Erythroblast (primary cell): ENCODE measurements at places on chromosomes 1 and 21.

DNA sequence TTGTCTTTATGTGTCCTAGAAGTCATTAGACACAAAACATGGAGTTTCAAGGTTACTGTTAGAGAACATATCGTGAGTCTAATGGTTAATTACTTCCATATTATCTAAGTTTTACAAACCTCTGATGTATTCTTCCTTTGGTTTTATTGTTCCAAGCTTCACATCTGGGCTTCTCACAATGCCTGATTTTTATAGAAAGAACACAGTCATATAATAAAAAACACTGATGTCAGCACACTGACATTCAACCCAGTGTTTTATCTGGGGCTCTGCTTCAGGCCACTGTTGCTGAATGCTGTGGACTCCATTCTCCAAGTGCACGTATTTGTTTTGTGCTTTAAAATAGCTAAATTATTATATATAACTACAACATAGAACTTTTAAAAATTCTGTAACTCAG lies 232.9 kb downstream of the SMYD3 start:
- no peak for DNase-seq

DNA sequence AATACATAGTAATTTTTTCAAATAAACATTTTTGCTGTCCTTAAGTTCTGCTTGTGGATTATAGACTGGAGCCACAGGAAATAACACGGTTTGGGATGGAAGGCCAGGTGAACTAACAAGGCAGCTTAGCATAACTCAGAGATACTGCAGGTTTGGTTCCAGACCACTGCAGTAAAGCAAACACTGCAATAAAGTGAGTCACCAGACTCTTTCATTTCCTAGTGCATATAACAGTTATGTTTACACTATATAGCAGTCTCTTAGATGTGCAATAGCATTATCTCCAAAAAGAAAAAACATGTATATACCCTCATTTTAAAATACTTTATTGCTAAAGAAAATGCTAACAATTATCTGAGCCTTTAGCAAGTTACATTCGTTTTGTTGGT lies 22.0 kb downstream of the LRRC42 start:
- DNase-seq = no peak

DNA sequence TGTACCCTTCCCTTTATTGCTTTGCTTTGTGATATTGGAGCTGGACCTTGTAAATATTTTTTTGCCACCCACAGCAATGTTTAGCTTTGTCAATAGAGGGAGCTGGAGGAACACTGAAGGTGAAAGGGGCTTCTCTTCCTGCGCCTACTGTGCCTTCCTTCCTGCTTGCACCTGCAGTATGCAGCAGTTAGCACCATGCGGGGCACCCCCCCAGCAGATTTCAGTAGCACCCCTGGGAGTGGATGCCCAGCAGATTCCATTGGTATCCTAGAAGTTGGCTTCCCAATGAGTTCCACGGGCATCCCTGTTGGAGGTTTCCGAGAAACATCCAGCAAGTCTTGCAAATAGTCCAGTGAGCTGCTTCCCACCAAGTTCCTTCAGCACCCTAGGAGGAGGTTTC lies 25.6 kb downstream of the S100A10 start:
- peak; percentile 80 for DNase-seq

DNA sequence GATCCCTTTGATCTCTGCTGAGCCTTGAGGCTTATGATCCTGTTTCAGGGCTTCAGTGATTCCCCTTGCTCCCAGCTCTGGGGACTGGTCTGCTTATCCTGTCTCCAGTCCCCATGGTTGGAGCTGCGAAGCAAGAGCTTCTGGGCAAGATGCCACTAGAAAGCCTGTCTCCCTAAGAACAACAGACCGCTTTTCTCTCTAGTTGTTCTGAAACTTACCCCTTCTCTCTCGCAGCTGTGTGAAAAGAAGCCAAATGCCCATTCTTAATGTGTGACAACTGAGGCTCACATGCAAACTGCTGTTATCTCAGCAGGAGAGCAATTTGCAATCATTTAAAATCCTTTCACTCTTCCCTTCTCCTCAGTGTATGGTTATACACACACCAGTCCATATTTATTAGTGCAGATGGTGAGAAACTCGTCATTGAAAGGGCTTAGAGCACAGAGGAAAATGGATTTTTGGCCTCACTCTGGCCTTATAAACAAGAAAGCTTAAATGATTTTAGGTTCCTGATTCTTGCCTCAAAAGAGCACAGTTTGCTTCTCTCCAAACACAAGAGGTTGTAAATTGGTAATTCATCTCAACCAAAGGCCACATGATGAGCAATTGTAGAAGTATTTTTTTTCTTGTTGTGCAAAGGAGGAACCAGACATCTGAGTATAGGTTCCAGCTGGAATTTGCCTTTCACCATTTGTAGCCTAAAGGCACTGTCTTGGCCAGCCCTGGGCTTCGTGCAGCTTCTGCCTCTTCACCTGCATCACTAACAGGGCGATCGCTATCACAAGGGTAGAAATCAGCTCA lies 179.2 kb upstream of the LMO4 start:
- peak; percentile 3 for DNase-seq

DNA sequence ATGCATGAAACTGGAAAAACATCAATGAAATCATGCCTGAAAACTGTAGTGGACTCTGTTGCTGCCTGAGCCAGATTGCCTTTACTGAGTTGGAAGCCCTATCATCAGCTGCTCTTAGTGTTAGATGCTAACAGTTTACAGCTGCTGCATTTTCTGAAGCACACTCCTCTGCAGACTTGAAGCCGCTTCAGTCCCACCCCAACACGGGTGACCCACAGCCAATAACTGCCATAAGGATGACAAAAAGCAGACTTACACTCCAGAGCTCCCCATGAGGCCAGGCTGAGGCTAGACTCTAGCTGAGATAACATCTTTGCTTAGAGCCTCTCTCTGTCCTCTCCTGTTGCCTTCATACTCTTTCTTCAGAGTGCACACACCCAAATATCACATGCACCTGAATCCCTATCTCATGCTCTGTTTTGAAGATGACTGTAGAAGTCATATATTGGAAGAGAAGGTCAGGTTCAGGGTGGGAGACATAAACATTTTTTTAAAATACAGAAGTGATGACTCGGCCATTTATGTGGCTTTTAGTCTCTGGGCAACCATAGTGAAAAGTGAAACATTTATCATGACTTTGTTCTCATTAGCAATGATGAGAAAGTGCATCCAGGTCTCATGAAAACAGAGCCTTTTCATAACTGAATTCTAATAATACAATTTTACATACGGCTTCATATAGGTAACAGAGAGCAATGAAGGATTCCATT lies 161.0 kb downstream of the KCNK2 start:
- DNase-seq = no peak

DNA sequence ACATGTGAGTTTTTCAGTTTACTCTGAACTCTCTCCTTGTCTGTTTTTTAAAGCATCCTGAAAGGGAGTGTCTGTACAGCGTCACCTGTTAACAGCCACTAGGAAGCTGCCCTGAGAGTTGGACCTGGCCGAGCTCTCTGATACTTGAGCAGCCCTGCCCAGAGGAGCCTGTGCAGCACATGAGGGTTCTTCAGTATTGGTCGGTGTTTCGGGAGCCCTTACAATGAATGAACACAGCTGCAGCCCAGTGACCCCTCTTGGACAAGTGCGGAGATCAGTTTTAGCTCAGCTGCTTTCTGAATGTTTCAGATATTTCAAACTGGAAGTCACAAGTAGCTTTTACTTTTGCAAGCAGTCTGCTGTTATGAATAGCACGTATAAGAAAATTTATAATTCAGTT lies 39.2 kb downstream of the ADARB1 start:
- no peak for DNase-seq

DNA sequence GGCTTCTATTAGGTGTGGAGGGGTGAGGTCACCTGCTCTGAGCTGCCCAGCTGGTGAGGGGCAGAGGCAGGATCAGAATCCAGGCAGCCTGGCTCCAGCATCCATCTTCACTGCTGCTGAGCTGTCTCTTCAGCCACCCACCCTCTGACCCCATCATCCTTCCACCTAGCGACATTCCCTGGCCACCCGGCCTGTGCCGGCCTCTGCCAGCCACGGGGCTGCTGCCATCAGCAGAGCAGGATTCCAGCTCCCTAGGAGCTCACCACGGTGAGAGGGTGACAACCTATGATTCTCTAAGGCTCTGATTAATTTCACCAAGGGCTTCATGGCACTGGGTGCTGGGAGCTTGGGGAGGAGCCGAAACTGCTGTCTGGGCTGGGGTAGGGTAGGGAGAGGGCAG lies 32.1 kb downstream of the ALPL start:
- no peak for DNase-seq

DNA sequence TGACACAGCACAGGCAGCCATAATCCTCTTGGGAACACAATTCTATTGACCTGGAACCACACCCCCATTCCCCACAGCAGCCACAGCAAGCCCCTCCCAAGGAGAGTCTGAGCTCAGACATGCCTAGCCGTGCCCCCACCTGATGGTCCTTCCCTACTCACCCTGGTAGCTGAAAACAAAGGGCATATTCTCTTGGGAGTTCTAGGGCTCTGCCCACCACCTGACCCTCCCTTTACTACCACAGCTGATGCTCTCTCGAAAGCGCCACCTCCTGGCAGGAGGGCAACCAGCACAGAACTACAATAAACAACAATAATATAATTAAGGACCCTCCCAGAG lies 184.8 kb upstream of the COA6 start:
- DNase-seq = peak; percentile 8

- no peak for DNase-seq
Observed at GRCh38 chr1:54798769-54799641, 2.1 kb downstream of the TTC22 start.

GRCh38 chr1:247370786-247371732 lies 39.4 kb upstream of the ZNF496 start:
- DNase-seq = no peak

DNA sequence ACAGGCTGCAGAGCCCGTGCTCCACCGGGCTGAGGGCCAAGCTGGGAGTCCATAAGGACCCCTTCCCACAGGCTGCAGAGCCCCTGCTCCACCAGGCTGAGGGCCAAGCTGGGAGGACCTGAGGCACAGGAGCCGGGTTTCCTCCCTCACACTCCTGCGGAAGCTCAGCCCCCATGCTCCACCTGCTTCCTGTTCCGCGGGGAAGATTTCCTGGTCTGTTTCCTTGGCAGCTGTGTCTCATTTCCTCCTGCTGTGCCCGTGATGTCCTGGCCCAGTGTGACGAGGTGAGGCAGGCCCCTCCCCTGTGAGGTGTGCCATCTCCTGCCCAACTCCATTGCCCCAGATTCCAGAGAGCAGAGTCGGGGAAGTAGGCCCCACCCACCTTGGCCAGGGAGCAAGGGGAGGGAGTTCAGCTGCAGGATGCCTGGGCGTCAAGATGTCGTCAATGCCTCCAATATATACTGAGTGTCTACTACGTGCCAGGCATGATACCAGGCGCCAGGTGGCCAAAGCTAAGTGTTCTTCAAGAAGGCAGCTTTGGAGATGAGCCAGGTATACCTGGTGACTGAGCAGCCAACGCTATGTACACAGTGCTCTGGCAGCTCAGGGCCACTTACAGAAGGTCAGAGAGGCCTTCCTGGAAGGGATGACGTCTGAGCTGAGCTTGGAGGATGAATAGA lies 58.8 kb downstream of the NAV1 start:
- DNase-seq = no peak

DNA sequence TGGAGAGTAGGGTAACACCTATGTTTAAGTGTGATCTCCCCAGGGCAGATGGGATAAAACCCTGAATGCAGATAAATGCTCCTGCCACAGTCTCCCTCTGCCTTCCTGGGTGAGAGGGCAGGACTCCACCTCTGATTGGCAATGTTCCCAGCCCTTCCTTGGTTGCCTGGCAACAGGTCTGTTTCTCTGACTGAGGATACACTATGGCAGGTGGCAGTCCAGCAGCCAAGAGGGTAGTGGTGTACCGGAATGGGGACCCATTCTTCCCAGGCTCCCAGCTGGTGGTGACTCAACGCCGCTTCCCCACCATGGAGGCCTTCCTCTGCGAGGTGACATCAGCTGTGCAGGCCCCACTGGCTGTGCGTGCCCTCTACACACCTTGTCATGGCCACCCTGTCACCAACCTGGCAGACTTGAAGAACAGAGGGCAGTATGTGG lies at the start of gene DCDC2B:
TSS of gene DCDC2B (plus strand) at position 199 of the 438 bp plus-strand sequence. CDS start at position 204, 5 bp downstream.
- DNase-seq = peak; percentile 78

DNA sequence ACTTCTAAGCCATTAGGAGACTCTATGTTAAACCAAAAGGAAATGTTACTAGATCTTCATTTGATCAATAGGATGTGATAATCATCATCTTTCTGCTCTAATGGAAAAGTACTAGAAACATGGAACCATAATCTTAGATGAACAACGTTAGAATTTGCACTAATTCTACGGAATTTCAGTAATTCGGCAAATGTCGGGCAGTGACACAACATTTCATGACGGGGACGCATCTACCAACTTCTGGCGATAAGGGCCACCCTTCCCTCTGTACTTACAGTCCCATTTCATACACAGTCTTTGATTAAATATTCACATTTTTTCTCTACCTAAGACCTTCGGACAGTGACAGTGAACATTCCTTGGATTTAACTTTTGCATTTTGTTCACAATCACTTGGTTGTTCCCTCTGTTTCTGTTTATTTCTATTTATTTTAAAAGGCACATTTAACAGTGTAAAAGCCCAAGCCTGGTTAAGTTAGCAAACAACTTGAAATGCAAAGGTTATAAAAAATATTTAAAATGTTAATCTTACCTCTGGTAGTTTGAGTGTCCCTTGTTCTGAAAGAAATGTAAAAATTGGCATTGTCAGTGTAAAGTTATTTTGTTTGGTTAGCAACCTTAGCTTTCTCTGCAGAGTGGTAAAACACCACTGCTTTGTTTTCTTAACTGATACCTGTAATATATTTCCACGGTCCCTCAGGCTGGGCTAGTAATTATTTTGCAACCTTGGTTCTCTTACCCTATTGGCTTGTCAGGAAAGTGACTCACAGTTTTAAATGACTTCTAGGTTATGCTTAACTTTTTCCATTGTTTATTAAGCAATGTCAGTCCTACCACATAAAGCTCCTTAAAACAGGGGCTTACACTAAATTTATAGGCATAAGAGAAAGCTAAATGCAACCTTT lies 276.9 kb downstream of the VAV3 start:
- DNase-seq = no peak

- no peak for DNase-seq
Observed at GRCh38 chr21:44413566-44414290, 41.6 kb upstream of the LRRC3 start.

GRCh38 chr1:220966041-220966440 lies 86.8 kb downstream of the HLX start:
- DNase-seq = peak; percentile 52

GRCh38 chr1:9312168-9312720 lies 19.6 kb downstream of the SPSB1 start:
- DNase-seq = no peak
